ENCODE measurements at places on chromosomes 1 and 21. TPM values are rescaled to one million over a fixed set of nuclear protein-coding genes. Genes with fewer than 3 reads are reported as not detected.

DNA sequence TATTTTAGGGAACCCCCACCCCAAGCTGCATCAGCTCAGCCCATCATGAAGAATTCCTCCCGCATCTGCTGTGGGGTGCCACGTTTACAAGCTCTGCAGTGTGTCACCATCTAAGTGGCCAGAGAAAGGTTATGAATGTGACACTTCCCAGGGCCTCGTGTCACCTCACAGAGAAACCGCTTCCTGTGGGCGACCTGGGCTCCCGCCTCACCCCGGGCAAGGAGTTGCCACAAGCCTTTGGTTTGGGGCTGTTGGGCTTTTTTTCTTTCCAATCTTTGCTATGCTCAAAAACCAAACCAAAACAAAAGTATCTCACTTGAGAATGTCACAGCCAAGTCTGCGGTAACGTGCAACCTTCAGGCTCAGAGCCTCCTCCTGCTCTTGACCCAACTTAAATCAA is 82.1 kb upstream of the ARHGEF16 start:
- DNase-seq = no peak
- no peaks in the 10 kb centered on the region for H3K27me3 ChIP-seq
- H3K4me1 ChIP-seq = peaks cover 28% of the 10 kb centered on the region
- H3K27ac ChIP-seq = no peak overlapping the region

GRCh38 chr21:34690041-34690792 is 21.4 kb downstream of the CLIC6 start:
- no peak for DNase-seq
- no peaks in the 10 kb centered on the region for H3K4me1 ChIP-seq
- no peaks in the 10 kb centered on the region for H3K27me3 ChIP-seq
- H3K4me3 ChIP-seq = no peak overlapping the region
- H3K27ac ChIP-seq = no peak overlapping the region

DNA sequence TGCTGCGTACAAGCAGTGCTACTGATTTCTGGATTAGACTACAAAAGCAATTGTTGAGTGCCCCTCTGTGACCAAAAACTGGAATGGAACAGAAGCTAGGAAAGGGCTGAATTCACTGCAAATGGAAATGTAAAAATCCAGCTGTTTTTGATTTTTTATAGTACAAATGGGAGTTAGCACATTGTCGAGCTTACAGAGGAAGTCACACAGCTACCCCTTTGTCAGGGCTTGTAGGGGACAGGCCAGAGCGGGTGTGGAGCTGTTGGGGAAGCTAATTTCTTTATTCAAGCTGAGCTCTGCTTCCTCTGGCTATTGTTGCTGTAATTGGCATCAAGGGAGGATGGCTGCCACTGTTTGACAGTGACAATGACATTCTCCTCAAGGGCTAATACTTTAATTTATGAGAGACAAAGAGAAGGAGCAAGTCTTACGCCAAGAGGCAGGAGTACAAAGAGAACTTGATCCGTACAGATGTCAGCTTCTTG is 96.1 kb downstream of the SLC35F3 start:
- H3K36me3 ChIP-seq = no peaks in the 10 kb centered on the region
- no peaks in the 10 kb centered on the region for H3K4me1 ChIP-seq
- DNase-seq = no peak
- no peak overlapping the region for H3K4me3 ChIP-seq
- H3K27me3 ChIP-seq = no peaks in the 10 kb centered on the region

The TMEM79 gene
- total RNA-seq = 2.1 TPM

DNA sequence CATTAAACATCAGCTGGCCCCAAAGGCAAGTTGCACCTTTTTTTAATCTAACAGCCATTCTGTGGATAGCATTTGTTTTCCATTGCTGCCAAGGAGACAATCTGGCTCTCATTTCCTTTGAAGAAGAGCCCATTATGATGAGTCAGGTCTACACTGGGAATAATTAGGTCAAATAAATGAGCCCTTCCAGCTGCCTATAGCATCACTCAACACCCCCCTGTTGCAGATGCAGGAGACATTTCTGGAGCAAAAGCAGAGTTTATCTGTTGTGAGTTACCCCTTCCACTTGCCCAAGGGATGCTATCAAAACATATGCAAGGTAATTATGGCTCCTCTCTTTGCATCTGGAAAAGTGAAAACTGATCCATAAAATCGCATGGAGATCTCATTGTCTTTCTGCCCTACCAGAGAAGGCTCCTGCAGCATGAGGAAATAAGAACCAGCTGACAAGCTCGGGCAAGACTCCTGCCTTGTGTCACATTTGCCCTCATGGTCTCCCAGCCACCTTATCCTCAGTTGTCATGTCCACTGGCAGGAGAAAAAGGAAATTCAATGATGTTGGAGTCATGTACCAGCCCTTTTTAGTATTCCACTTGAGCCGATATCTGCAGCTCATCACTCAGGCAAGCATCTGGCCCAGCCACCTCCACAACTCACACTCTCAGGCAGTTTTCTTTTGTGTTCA is 135.9 kb downstream of the SLC30A10 start:
- no peaks in the 10 kb centered on the region for H3K36me3 ChIP-seq
- peak; percentile 87 for DNase-seq
- H3K27ac ChIP-seq = no peak overlapping the region
- H3K4me3 ChIP-seq = no peak overlapping the region
- peaks cover 21% of the 10 kb centered on the region for H3K4me1 ChIP-seq
